ENCODE measurements at places on chromosomes 1 and 21. TPM values are rescaled to one million over a fixed set of nuclear protein-coding genes. Genes with fewer than 3 reads are reported as not detected.

DNA sequence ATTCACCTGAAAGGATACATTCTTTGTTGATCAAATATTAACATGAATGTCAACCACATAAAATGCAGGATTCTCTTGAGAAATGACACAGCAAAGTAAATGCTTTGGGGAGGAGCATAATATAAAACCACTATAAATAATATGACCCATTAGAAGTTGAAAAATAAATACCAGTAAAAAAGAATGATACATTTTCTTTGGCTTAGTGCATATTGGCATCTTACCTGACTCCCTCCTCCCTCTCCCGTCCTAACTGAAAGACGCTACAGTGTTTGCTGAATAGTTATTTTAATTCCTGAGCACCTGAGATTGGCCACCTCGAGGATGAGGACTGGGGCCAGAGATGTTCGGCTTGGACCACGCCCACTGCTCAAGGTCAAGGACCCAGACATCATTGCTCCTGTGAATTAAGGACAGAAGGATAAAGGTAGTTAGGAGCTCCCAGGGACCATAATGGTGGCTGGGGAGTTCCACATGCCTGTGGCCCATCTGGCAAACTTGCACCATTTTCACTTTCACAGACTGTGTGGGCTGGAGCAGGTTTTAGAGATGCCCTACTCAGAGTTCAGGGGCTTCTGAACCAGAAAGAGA, 16.4 kb upstream of the CPLANE2 start:
- peaks cover 12% of the 10 kb centered on the region for H3K4me1 ChIP-seq
- no peaks in the 10 kb centered on the region for H3K27me3 ChIP-seq
- H3K36me3 ChIP-seq = peaks cover 5% of the 10 kb centered on the region
- no peak for DNase-seq
- no peak overlapping the region for H3K4me3 ChIP-seq

GRCh38 chr1:233639611-233640010, 25.7 kb downstream of the KCNK1 start:
- no peak overlapping the region for H3K27ac ChIP-seq
- H3K27me3 ChIP-seq = no peaks in the 10 kb centered on the region
- no peaks in the 10 kb centered on the region for H3K36me3 ChIP-seq
- DNase-seq = no peak
- no peaks in the 10 kb centered on the region for H3K4me1 ChIP-seq

DNA sequence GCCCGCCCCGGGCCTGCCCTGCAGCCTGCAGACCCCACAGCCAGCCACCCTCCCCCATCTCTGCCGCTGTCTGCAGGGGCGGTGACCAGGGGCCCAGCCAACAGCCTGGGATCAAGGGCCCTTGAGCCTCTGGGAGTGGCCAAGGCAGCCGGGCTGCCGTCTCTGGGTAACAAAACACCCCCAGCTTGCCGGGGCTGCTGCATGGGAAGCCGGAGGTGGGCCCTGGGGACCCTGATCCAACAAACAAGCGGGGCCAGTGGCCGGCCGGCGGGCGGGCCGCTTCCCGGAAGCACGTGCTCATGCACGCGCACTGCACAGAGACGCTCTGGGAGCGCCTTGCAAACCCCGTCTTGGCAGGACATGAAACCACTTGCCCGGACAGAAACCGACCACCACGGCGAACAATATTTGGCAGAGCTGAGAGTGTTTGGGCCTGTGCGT, 13.2 kb downstream of the MEGF6 start:
- no peak for DNase-seq
- no peaks in the 10 kb centered on the region for H3K4me1 ChIP-seq
- H3K27ac ChIP-seq = no peak overlapping the region
- no peaks in the 10 kb centered on the region for H3K27me3 ChIP-seq
- no peak overlapping the region for H3K4me3 ChIP-seq

Gene SPATA1
- 2.7 TPM for total RNA-seq

Gene C1orf116
- 0.36 TPM for total RNA-seq

DNA sequence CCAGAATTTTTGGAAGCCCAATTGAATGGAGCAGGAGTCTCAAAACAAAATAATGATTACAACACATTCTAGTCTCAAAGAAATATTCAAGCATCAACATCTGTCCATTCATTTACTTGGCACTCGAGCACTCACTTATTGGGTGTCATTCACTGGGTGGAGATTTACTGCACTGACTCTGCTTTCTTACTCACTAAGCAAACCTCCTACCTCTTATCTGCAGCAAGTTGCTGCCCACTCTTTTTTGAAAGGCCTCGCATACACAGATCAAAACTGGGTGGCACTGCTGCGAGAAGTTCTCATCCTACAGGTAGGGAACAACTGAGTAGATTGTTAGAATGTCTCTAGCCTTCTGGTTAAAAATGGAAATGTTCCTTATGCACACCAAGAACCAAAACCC, 18.0 kb downstream of the RHBDL2 start:
- H3K4me1 ChIP-seq = no peaks in the 10 kb centered on the region
- H3K4me3 ChIP-seq = no peak overlapping the region
- no peaks in the 10 kb centered on the region for H3K36me3 ChIP-seq
- H3K27ac ChIP-seq = no peak overlapping the region

DNA sequence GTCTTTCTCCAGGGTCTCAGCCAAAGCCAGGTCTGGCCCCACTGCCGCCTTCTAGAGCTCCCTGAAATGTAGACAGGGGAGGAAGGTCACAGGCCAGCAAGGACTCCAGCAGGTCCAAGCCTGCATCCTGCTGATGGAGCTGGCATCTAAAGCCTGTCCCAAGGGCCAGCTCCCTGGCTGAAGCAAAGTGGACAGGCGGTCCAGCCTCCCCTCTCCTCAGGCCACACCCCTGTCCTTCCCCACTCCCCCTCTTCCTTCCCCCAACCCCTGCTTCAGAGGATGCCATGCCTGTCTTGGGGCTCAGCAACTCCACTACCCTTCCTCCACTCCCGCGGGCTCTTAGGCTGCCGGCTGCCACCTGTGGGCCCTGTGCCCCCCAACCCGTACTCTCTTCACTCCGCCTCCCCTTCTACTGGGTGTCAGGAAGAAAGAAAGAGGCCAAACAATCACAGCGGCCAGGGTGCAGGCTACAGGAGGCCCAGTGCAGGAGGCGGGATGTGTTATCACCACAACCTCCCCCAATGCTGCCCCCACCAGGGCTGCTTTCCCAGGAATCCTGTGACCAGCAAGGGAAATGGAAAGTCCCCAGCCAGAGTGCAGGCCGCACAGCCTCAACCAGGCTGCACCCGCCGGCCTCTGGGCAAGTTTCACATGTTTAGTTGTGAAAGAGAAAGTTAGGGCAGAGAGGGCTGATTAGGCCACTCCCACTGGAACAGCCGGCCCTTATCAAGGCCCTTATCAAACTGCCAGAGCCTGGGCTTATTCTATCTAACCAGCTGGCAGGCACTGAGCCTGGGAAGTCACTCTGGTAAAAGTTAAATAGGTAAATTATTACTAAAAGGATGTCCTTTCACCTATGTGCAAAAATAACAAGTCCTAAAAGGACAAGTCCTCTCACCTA, 34.1 kb downstream of the ACOT7 start:
- peak; percentile 85 for DNase-seq
- H3K4me1 ChIP-seq = no peaks in the 10 kb centered on the region
- no peaks in the 10 kb centered on the region for H3K36me3 ChIP-seq
- H3K4me3 ChIP-seq = no peak overlapping the region

GRCh38 chr1:29123053-29123886, 433 bp downstream of the TMEM200B start:
- peak overlapping the region; percentile 61 for H3K4me3 ChIP-seq
- peak overlapping the region; percentile 89 for H3K27ac ChIP-seq
- DNase-seq = peak; percentile 81
- no peaks in the 10 kb centered on the region for H3K27me3 ChIP-seq
- H3K36me3 ChIP-seq = no peaks in the 10 kb centered on the region
- no peaks in the 10 kb centered on the region for H3K4me1 ChIP-seq

GRCh38 chr1:223328566-223328965, 35.4 kb downstream of the SUSD4 start:
- no peaks in the 10 kb centered on the region for H3K27me3 ChIP-seq
- H3K4me3 ChIP-seq = no peak overlapping the region
- no peak overlapping the region for H3K27ac ChIP-seq
- DNase-seq = no peak

DNA sequence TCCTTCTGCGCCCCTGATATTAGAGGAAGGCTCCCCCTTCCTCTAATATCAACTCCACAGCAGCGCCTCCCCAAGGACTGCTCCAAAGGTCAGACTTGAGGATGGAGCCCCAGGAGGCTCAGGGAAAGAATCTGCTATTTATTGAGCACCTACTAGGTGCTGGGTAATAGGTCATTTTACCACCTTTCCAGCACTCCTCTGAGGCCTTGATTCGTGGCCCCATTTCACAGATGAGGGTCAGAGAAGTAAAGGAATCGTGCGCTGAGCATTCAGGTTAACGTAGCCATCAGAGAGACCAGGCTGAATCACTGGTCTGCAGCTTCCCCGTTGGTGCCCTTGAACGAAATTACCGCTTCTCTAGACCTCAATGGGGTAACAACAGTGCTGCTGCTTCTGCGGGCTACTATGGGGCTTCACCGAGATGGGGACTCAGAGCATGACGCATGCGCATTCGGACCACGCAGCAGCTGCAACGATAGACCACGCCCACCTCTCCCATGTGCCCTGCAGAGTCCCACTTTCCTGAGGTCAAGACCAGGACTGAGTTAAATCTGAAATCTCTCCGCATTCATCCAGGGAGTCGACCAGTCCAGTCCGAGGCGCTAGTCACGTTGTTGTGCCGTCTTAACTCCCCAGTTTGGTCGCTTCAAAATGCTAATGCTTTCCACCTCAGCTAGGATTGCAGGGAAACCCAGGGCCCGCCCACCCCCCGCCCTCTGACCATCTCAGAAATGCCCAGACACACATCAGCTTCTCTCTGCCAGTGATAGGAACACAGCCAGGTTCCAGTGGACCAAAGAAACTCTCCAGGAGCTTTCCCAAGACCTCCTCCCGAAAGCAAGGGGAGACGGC, 12.9 kb downstream of the CAMK2N1 start:
- no peaks in the 10 kb centered on the region for H3K36me3 ChIP-seq
- no peaks in the 10 kb centered on the region for H3K4me1 ChIP-seq
- no peak for DNase-seq
- H3K27ac ChIP-seq = no peak overlapping the region
- H3K27me3 ChIP-seq = no peaks in the 10 kb centered on the region

Gene CTSK
- 50.0 TPM for total RNA-seq
